Renal cortical epithelial cell (primary cell): ENCODE measurements at places on chromosomes 16 and 17. TPM values are rescaled to one million over a fixed set of nuclear protein-coding genes. Genes with fewer than 3 reads are reported as not detected.
A peak's percentile ranks its signal among the peaks of the same experiment; 100 is the strongest.

- DNase-seq = no peak
Measured at GRCh38 chr16:74455619-74456289, 34.5 kb upstream of the CLEC18B start.

GRCh38 chr16:6335072-6335471 is 997.6 kb upstream of the RBFOX1 start:
- DNase-seq = no peak

DNA sequence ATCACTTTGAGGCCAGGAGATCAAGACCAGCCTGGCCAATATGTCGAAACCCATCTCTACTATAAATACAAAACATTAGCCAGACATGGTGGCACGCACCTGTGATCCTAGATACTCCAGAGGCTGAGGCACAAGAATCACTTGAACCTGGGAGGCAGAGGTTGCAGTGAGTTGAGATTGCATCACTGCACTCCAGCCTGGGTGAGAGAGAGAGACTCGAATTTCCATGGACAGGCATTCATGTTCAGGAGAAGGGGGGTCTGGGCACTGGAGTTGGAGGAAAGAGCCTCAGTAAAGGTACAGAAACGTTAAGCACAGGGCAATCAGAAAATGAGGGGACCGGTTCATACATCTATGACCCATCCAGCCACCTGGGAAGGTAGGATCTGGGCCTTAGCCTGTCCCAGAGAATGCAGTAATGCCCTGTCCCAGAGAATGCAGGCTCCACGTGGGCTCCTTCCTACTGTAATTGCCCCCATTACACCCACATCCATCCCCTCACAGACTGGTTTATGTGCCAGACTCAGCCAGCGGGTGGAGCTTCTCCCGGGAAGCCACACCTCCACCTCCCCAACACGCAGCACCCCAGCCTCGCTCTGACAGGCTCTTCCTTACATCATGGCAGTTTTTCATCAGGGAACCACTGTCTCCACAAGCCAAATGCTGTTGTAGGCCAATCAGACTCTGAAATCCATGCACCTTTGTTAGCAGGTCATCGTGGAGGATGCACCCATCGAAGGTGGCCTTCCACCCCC is 21.6 kb upstream of the ARL4D start:
- no peak for DNase-seq

- DNase-seq = no peak
Measured at GRCh38 chr17:28105501-28105900, 63.0 kb downstream of the NLK start.

DNA sequence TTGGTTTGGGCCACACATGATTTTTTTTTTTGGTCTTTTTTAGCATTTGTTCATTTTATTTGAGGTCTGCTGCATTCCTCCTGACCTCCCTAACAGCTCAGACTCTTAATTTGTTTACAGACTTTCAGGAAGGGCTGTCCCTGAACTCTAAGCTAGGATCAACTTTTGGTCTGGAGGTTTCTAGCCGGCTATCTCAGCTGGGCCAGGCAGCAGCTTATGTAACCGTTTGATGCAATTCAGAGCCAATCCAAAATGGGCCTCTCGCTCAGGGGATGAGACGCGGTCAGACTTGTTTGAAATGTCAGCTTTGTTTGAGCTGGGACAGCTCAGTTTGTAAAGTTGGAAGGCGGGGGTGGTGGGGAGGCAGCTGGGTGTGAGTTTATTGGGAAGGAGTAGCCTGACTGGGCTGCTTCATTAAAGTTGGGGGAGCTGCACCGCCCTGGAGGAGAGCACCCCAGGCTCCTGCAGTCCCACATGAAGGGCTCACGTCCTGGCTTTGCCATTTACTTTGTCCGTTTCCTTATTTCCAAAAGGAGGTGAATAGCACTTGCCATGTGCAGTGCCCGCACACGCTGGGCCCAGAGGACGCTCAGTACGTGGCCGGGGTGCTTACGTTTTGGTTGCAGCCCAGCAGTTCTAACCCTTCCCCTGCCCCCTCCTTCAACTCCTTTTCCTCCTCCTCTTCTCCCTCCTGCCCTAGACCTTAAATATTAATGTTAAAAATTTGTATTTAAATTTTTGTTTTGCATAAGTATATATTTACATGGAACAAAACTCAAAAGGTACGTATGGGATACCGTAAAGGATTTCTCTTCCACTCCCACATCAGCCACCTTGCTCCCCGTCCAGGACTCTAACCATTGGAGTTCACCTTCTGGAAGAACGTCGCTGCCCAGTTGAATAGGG is 121.2 kb downstream of the SNX29 start:
- DNase-seq = peak; percentile 60

DNA sequence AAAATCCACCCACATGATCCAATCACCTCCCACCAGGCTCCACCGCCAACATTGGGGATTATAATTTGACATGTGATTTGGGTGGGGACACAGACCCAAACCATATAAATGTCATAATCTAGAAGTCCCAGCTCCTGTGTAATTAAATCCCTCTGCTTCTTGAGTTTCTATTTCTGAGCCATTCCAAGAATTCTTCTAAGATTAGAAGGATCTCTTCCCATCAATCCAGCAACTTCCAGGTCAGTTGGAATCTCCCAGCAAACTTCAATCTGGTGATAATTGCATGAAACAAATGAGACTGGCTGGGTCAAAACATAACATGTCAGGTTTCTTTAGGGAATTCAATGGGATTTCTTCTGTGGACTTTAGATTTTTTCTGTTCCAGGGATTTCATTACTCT is 127.8 kb upstream of the CDH5 start:
- no peak for DNase-seq

Gene TBC1D3I
- total RNA-seq = 0.60 TPM in 1 of 2 replicates, not detected in the other

Gene ABCA6
- total RNA-seq = 0.50 TPM in 1 of 2 replicates, not detected in the other

Gene ETV4
- total RNA-seq = 1.9 and 5.7 TPM in 2 replicates
